ENCODE measurements at places on chromosomes 6 and 20. TPM values are rescaled to one million over a fixed set of nuclear protein-coding genes. Genes with fewer than 3 reads are reported as not detected.
A peak's percentile ranks its signal among the peaks of the same experiment; 100 is the strongest.

GRCh38 chr20:25065625-25066338 lies 7.8 kb upstream of the ACSS1 start:
- H3K36me3 ChIP-seq = no peaks in the 10 kb centered on the region
- DNase-seq = peak; percentile 53
- H3K4me1 ChIP-seq = peaks cover 11% of the 10 kb centered on the region
- peaks cover 9% of the 10 kb centered on the region for H3K27me3 ChIP-seq
- H3K4me3 ChIP-seq = no peak overlapping the region
- no peak overlapping the region for H3K27ac ChIP-seq

GRCh38 chr6:105459049-105459448 lies 56.2 kb upstream of the PREP start:
- no peaks in the 10 kb centered on the region for H3K27me3 ChIP-seq
- DNase-seq = no peak
- no peaks in the 10 kb centered on the region for H3K36me3 ChIP-seq
- H3K4me1 ChIP-seq = no peaks in the 10 kb centered on the region

Gene RAB22A
- total RNA-seq = 20.7 TPM

Gene SLC26A8
- total RNA-seq = 0.22 TPM

GRCh38 chr6:150499882-150500312 lies 99.8 kb upstream of the PLEKHG1 start:
- H3K4me3 ChIP-seq = no peak overlapping the region
- no peak overlapping the region for H3K27ac ChIP-seq
- DNase-seq = no peak

Gene HDGFL1
- not detected for total RNA-seq

DNA sequence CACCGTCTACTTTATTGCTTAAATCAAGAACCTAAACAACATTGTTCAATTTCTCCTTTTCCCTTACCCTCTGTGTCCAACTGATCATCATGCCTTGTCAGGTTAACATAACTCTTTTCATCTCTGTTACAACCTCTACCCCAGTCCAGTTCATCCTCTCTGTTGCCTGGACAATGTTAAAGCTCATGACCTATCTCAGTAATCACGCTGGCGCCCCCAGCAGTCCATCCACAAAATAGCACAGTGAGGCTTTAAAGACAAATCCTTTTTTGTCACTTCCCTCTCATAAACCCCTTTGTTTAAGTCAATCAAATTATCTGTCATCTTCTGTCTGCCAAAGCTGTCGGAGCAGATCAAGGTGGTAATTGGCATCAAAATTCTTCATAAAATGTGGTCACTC lies 140.1 kb downstream of the QKI start:
- H3K27ac ChIP-seq = no peak overlapping the region
- H3K27me3 ChIP-seq = no peaks in the 10 kb centered on the region
- H3K36me3 ChIP-seq = no peaks in the 10 kb centered on the region
- no peak overlapping the region for H3K4me3 ChIP-seq
- no peaks in the 10 kb centered on the region for H3K4me1 ChIP-seq

Gene CEP162
- total RNA-seq = 14.6 TPM

GRCh38 chr20:63767886-63768285 lies 28.3 kb downstream of the SLC2A4RG start:
- H3K4me3 ChIP-seq = no peak overlapping the region
- no peak for DNase-seq
- H3K27me3 ChIP-seq = no peaks in the 10 kb centered on the region
- peaks cover 3% of the 10 kb centered on the region for H3K36me3 ChIP-seq

Gene STX11
- total RNA-seq = 6.7 TPM

DNA sequence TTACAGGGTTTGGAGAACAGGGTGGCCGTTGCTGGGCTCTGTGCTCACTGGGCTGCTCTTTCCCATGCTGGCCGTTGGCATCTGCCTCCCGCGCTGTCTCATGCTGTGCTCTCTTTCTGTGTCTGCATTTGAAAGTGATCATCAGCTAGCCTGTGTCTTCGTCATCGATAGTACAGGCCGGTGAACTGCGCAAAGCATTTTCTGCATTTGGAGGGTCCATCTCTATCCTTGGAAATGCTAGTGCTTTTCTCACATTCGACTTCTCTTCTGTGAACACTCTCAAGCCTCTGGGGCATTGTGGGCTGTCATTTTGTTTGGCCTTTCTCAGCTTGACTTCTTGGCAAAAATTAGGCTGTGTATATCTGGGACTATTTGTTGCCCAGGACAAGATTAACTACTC lies 6.8 kb upstream of the SNHG17 start:
- no peaks in the 10 kb centered on the region for H3K4me1 ChIP-seq
- H3K36me3 ChIP-seq = no peaks in the 10 kb centered on the region
- H3K4me3 ChIP-seq = no peak overlapping the region
- no peak overlapping the region for H3K27ac ChIP-seq

DNA sequence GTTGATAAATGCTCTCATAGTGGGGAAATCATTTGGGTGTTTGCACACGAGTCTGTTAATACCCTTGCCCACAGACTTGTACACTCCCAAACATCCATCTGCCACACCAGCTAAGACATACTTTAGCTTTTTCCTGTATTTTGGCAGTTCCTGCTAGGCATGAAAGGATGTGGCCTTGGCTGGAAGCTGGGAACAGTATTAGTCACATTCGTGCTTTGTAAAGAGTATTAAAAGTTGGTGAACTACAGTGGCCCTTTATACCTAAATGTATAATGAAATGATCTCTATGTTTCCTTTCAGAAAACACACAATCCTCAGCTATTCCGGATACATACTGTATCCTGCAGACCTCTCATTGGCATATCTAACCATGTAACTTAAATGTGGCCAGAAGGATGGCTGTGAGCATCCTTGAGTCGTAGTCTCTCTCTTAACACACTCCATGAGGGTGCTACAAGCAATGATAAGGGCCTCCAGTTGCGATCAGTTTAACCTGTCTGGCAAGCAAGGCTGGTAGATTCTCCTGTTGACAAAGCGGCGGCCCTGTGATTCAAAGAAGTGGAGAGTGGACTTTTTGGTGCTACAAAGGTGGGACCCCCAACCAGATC lies 1.5 kb downstream of the LEMD2 start:
- peaks cover 16% of the 10 kb centered on the region for H3K4me1 ChIP-seq
- peaks cover 23% of the 10 kb centered on the region for H3K36me3 ChIP-seq
- H3K27ac ChIP-seq = peak overlapping the region; percentile 92
- no peak for DNase-seq
- H3K4me3 ChIP-seq = peak overlapping the region; percentile 67

Data from kidney (tissue), 22 donors.